ENCODE measurements at places on chromosomes 6 and 20.

- DNase-seq, result no peak
Measured at GRCh38 chr6:150987855-150988464, 122.5 kb downstream of the MTHFD1L start.

- no peak for DNase-seq
Measured at GRCh38 chr20:42886801-42887200, 302.9 kb downstream of the PTPRT start.

- DNase-seq, result no peak
Measured at GRCh38 chr6:153942361-153942760, 96.7 kb upstream of the OPRM1 start.

GRCh38 chr6:53917464-53917842 is 122.6 kb downstream of the LRRC1 start:
- no peak for DNase-seq

DNA sequence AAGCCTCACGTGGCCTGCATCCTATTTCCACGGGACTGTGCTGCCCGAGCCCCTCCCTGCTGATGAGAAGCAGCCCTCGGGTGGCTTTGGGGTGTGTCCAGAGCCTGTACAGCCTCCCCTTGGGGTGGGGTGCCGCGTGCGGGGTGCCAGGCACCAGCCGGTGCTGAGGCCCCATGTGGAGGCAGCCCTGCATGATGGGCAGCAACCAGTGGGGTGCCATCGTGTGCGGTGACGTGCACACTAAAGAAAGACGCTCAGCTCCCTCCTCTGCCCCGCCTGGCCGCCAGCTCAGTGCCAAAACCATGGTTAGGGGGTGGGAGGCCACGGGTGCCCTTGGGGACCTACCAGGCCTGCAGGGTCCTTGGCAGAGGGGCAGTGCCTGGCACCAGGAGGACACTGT is 26.2 kb downstream of the NTSR1 start:
- DNase-seq, result no peak

DNA sequence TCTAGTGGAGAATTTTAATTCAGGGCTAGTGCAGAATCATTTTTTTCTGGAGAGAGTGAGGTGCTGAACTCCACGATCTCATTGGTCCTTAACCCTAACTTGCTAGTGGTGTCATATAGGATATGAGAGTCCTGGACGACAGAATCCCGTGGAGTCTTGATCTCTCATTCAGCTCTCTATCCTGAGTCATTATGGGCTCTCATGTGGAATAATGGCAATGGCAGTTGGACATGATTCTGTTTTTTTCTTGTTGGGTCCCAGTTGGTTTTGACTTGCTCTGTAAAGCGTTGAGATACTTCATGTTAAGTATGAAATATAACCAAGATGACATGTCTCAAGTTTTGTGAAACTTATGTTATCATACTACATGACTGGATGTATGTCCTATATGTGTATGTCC is 6.3 kb upstream of the RNF144B start:
- no peak for DNase-seq

DNA sequence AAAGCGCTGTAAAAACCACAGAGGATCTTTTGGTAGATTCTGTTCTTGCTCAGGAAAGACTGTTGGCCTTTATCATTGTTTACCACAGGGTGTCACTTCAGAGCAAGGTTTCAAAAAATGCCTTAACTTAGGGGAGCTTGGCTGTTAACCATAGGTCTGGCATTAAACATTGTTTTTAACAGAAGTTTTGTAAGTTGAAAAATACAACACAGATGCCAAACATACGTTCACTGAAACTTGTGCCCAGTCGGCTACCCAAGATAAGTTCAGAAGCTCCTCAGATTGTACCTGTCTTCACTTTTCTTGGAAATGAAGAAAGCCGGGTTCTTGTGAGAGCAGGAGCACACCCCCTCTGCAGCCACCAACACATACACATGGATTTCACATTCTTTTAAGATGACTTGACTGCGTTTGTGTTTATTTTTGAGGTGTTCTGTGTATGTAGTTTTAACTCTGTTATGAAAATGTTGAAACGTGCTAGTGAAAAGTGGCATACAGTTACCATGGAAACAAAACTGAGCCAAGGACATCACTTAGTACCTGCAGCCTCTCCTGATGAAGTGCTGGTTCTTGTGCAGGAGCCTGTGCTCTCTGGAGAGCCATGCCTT is 64.9 kb downstream of the SYCP2L start:
- DNase-seq, result no peak

DNA sequence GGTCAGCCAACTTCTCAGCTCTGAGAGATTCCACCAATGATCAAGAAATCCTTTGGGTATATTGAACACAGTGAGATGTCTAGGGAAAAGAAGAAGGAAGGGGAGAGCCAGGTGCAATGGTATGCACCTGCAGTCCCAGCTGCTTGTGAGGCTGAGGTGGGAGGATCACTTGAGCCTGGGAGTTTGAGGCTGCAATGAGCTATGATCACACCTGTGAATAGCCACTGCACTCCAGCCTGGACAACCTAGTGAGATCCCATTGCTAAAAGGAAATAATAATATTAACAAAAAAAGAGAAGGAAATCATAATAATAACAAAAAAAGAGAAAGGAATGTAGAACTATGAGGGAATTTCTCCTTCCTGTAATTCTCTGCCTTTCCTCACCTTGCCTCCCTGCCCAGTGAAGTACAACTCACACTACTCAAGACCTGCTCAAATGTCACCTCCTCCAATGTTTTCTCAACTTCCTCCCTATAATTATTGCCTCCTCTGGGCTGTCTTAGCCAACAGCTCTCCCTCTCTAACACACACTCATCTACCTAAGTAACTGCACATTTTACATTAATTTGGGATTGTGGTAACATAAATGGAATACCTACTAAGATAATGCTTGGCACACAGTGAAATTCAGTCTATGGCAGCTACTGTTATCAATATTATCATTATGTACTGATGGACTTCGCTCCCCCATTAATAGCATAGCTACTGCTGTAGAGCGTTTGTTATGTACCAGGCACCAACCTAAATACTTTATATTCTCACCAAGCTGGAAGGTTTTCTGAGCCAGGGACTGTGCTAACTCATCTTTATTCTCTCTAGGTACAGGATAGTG is 103.6 kb downstream of the KIF13A start:
- no peak for DNase-seq

DNA sequence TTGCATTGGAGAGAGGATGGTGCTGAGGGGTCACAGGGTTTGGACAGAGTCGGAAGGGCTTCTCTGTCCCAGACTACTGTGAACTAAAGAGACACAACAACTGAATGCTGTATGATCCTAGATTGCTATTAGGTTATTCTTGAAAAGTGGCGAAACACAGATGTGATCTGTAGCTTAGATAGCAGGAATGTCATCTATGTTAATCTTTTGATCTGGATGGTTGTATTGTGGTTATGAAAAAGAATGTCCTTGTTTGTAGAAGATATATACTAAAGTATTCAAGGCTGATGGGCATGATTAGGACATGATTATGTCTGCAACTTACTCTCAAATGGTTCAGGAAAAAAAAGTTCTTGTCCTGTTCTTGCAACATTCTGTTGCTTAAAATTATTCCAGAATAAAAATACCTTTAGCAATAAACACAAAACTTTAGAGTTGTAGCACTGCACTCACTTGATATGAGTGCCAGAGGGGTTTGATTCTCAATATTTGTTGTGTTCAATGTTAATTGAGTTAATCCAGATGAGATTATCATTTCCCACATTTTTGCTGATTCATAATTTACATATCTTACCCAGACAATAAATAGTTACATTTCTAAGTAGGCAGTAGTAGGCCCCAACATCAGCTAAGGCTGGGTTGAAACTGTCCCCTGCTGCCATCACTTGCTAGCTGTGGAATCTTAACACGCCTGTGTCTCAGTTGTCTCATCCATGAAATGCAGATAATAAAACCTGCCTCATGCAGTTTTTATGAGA is 645.2 kb downstream of the KIF16B start:
- DNase-seq, result no peak

DNA sequence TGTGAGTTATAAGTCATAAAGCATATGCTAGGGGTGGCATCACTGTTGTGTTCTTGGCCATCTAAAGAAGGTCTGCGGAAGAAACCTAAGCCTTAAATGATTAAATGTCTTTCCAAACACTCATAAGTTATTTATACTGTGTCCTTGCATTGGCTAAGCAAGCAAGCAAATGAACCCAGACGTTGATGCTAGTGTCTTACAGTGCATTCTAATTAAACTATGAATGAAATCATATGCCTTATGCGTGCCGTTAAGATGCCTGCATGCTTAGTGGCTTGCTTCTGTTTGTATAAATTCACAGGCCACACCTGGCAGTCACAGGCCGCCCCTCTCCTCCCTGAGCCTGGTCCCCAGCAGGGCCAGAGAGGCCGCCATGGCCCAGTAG is 49.9 kb downstream of the RIN2 start:
- DNase-seq, result no peak

DNA sequence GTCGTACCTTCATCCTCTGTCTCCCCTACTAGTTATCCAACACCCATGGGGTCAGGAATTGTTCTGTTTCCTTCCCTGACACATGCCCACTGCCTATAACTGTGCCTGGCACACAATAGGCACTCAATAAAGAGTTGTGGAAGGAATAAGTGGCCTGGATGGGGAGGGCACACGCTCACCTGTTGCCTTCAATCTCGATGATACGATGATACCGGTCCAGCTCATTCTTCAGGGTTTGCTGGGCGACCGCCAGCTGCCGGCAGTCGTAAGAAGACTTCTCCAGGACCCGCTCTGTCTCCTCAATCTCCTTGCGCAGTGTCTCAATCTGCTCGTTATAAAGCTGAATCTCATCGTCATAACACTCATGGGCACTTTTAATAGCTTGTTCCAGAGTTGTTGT is 32.5 kb downstream of the BFSP1 start:
- DNase-seq, result no peak

DNA sequence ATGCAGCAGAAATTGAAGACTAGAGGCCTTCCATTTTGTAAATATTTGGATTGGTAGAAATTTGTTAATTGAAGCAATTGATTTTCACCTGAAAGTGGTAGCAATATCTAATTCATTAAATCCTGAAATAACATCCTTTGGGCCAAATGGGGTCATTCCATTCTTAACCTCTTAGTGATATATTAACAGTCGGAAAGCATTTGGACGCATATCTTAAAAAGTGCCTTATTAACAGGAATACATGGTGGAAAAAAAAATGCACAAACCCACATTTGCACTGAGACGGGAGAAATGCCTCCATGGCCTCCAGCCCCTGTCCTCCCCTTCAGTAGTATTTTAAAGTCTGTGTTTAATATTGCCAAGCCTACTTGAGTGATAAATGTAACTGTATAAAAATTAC is 205.5 kb downstream of the TFAP2B start:
- DNase-seq, result no peak

GRCh38 chr6:139862311-139862710 is 487.9 kb upstream of the CITED2 start:
- DNase-seq, result no peak

DNA sequence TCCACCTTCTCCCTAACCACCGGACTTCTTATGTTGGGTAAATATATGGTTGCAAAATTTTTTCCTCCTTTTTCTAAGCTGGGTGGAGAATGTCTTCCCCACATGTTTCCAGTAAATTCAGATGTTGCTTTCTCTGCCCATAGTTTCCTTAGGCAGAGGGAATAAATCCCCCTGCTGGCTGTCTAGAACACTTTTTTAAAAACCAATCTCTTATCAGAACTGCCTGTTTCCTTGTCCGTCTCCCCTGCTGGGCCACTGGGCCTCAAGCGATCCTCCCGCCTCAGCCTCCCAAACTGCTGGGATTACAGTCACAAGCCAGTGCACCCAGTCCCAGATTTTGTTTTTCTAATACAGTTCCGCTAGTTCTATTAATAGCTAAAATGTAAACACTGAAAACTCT is 9.9 kb upstream of the WFDC2 start:
- DNase-seq, result no peak

Data from right forelimb (tissue), 1 donor.